Stimulated activated CD4-positive, alpha-beta T cell treated with anti-CD3 and anti-CD28 coated beads, Interleukin-1b, Interleukin-23, amount 100 ng/mL, for 1 hour (primary cell): ENCODE measurements at places on chromosomes 5 and 9.

GRCh38 chr9:108445431-108446071, 410.2 kb downstream of the ACTL7B start:
- DNase-seq, result no peak

DNA sequence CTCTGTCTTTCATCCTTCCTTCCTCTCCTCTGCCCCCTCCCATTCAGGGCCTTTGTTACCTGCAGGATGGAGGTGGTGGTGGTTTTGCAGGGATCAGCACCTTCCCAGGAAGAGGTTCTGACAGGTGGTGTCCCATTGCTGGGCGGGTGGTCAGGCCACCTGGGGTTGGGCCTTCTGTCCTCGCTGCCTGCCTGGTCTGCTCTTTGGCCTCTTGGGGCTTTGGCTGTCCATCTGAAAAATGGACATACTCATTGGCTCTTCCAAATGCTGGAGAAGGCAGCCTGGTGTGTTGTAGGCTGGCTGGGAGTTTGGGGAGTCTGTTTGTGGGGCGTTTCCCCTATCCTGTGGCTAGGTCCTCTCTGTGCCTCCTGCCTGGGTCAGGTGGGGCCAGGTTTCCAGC, 4.3 kb downstream of the RXRA start:
- no peak for DNase-seq

GRCh38 chr5:116361171-116361967, 213.3 kb downstream of the SEMA6A start:
- DNase-seq, result no peak

DNA sequence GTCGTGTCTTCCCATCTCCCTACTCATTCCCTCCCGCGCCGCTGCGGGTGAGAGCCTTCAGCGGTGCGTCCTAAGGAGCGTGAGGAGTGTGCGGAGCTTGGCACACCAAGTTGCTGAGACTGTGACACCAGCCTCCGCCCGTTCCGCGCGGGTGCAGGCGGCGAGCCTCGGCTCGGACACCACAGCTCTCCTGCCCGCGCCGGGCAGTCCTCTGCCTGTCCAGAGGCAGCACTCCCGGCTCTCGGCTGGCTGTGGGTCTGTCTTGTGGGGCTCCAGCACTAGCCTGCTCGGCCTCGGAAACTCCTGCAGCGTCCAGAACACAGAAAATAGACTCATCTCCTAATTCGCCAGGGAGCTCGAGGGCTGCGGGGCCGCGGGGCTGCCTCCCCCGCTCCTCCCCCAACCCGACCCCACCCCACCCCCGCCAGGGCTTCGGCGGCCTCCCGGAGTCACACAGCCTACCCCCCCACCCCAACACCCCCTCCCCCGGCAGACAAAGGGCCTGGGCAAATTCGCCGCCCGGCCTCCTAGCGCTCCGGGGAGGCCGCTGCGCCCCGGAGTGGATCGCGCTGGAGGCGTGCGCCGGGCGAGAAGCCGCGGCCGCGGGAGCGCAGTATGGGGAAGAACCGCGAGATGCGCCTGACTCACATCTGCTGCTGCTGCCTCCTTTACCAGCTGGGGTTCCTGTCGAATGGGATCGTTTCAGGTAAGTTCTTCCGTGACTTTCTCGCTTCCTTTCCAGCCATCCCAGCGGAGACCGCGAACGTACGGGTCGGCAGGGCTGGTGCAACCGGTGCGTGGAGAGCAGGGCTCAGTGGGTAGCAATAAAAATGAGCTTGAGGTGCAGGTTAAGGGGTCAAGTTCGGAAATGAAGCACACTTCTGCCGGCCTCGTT, at the start of gene ADAMTS19:
ADAMTS19 (plus strand) TSS at position 522 of the 895 bp plus-strand sequence; CDS start at position 616, 94 bp downstream.
- DNase-seq, result no peak

GRCh38 chr5:90830058-90830457, 271.5 kb downstream of the ADGRV1 start:
- no peak for DNase-seq

DNA sequence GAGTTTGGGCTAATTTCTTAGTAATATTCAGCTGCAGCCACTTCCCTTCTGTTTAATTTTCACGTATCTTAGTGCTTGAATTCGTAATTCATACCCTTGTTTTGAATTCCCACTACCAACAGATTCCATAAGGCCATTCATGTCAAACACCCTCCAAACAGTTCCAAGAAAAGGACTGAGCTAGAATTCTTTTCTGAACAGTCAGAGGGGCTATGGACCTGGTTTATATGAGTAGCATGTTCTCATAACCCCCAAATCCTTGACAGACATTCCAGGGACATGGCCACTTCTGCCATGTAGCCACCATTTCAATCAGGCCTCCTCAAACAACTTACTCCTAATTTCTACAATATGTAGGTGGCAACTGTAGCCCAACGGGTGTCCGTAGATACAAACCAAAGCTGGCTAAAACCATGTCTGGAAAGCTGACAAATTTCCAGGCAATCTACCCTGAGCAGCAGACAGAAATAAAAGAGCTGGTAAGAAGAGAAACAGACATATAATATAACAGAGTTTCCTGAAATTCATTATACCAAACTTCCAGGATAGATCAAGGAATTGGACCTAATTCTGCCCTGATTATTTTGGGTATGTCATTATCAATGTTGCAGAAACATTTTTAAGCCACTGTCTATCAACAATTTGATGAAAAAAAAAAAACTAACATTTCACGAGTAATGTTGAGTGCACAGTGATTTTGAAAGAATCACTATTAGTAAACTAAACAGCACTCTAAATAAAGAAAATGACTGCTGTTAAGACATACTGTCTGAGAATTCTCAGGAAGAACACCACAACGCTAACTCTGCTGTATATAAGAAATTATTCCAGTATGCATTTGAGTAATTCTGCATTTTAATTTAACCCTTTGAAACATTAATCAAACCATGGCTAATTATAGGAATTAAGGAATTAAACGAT, 40.7 kb downstream of the EBF1 start:
- no peak for DNase-seq
